Fibroblast of lung (primary cell): ENCODE measurements at places on chromosomes 5 and 9. TPM values are rescaled to one million over a fixed set of nuclear protein-coding genes. Genes with fewer than 3 reads are reported as not detected.

SLC45A2 gene
- total RNA-seq = under 0.01 TPM in 2 replicates

SPINK7 gene
- not detected in 2 replicates for total RNA-seq

DNA sequence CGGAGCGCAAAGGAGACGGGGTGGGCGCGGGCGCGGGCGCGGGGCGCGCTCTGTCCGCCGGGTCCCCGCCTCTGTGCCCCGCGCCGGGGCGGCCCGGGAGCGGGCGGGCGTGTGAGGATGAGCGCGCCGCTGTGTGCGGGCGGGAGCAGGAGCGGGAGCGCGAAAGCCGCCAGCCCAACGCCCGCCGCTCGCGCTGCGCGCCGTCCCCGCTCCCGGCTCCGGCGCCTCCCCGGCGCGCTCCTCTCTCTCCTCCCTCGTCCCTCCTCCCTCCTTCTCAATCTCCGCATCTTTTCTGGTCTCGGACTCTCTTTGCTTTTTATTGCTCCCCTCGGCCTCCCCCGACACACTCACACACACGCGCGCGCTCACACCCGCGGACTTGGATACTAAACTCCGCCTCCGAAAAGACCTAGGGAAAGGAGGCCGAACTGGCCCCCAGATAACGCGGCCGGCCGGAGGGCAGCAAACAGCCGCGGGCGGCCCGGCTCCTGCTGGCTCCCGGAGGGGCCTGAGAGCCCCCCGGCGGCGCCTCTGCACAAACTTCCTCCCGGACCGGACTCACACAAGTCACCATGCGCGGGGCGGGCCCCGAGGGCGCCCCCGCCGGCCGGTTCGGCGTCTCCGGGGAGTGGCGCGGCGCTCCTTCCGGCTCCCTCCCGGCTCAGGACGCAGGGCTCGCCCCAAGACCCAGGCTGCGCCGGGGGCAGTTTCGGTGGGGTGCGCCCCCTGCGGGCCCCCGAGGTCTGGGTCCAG, at the start of gene FIBCD1:
FIBCD1 (minus strand) TSS at position 596 of the 753 bp plus-strand sequence. CDS start 640 bp downstream, outside the sequence.
- DNase-seq = peak; percentile 47
- H3K4me1 ChIP-seq = peaks cover 32% of the 10 kb centered on the region
- H3K27me3 ChIP-seq = peaks cover 16% of the 10 kb centered on the region
- H3K27ac ChIP-seq = no peak within 1 kb of the TSS
- H3K36me3 ChIP-seq = no peaks in the 10 kb centered on the region
- peak within 1 kb of the TSS; percentile 65 for H3K4me3 ChIP-seq

GRCh38 chr9:103037508-103038477, 42.7 kb downstream of the CYLC2 start:
- no peaks in the 10 kb centered on the region for H3K4me1 ChIP-seq
- H3K27me3 ChIP-seq = no peaks in the 10 kb centered on the region
- DNase-seq = peak; percentile 11
- no peak overlapping the region for H3K27ac ChIP-seq

GRCh38 chr9:124342776-124343485, 72.3 kb downstream of the PSMB7 start:
- H3K27me3 ChIP-seq = no peaks in the 10 kb centered on the region
- peak; percentile 92 for DNase-seq
- no peak overlapping the region for H3K4me3 ChIP-seq
- peaks cover 16% of the 10 kb centered on the region for H3K4me1 ChIP-seq
- peaks cover 36% of the 10 kb centered on the region for H3K36me3 ChIP-seq

DNA sequence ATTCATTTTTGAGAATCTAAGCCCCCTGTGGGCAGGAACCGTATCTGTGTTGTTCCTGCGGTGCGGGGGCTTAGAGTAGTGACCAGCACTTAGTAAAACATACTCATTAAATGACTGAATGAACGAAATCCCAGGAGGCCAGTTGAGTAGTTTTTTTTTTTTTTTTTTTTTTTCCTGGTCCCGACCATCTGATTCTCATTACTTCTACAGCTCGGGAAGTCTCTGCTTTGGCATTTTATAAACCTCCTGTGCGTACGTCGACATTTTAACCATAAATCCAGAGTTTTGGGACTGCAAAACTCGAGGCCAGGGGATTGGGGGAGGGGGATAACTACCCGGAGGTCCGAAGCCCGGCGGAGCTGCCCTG, 31.5 kb upstream of the SPRY4 start:
- H3K36me3 ChIP-seq = no peaks in the 10 kb centered on the region
- H3K4me3 ChIP-seq = peak overlapping the region; percentile 68
- no peaks in the 10 kb centered on the region for H3K27me3 ChIP-seq
- peak overlapping the region; percentile 99 for H3K27ac ChIP-seq
- H3K4me1 ChIP-seq = peaks cover 11% of the 10 kb centered on the region

DNA sequence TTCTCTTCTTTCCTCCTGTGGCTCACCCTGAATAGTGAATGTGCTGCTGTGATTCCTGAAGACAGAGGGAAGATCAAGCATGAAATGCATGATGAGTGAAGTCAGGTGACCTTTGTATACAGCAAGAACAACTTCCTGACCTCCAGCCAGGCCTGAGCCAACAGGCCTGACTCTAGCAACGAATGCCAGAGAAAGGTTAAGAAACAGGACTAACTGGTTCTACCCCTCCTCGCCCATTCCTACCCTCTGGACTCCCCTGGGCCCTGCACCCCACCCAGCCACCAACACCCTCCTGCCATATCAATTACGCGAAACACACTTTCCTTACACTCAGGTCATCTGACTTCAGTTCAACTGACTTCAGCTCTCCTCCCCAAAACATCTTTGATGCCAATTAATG, 4.9 kb downstream of the SUSD1 start:
- H3K4me1 ChIP-seq = peaks cover 8% of the 10 kb centered on the region
- DNase-seq = no peak
- no peaks in the 10 kb centered on the region for H3K27me3 ChIP-seq
- H3K27ac ChIP-seq = no peak overlapping the region

DNA sequence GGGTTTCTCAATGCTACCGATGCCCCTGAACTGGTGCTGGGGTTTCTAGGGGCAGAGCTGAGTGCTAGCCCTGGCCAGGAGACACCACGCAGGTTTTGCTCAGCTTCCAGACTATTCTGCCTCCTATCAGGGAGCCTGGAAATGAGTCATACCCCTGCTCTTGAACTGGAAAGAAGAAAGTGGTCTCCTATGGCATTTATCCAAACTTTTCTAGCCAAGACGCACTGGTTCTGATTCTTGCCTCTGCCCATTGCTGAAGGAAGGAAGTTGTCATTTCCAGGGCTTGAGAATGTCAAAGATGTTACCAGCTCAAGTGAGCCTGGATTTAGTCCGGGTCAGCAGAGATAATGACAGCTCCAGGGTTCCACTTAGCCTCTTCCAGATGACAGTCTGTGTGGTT, 561.9 kb downstream of the CDK5RAP2 start:
- no peak for DNase-seq
- no peaks in the 10 kb centered on the region for H3K36me3 ChIP-seq
- H3K27me3 ChIP-seq = no peaks in the 10 kb centered on the region

DNA sequence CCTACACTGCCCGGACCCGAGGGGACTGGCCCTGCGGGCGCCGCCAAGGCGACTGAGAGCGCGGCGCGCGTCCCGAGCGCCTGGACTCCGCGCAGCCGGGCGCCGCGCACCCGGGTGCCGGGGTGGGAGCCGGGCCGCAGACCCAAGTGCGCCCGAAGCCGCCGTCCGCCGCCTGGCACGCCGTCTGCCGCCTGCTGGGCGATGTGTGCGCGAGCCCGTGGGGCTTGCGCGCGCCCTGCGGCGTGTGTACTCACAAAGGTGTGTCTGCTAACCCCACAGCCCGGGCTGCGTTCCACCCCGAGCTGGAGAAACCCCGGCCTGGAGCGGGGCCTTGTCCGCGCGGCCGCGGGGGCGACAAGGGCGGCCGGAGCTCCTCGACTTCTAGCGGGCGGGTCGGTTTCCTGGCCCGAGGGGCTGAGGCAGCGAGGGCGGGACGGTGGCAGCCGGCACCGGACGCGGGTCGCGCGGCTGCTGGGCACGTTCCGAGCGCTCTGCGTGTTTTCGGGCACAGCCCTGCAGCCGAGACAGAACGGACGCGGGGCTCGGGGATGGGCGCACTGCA, 1.1 kb upstream of the ZSWIM6 start:
- H3K27ac ChIP-seq = peak overlapping the region; percentile 83
- H3K36me3 ChIP-seq = no peaks in the 10 kb centered on the region
- H3K4me3 ChIP-seq = peak overlapping the region; percentile 58
- peak; percentile 78 for DNase-seq

GRCh38 chr9:126014726-126015125, 267.6 kb downstream of the PBX3 start:
- no peaks in the 10 kb centered on the region for H3K36me3 ChIP-seq
- H3K27me3 ChIP-seq = no peaks in the 10 kb centered on the region
- no peaks in the 10 kb centered on the region for H3K4me1 ChIP-seq
- H3K27ac ChIP-seq = no peak overlapping the region

DNA sequence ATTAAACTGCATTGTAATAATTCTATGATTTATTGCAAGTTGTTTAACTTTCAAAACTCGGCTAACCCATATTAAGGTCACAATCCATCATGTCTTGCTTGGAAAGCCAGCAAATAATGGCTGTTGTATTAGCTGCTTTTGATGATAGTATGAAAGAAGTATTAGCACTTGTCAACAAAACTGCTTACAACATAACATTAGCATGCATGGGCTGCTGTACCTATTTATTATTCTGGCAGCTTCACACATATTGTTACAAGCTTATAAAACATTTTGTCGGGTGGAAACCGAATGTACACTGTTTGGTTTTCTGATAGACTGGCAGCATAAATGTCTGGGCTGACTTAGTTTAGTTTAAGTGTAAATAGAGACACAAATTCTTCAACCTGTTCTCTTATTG, 378.3 kb downstream of the KIAA0825 start:
- H3K27me3 ChIP-seq = no peaks in the 10 kb centered on the region
- no peaks in the 10 kb centered on the region for H3K36me3 ChIP-seq
- H3K4me1 ChIP-seq = peaks cover 2% of the 10 kb centered on the region
- DNase-seq = peak; percentile 21
- no peak overlapping the region for H3K27ac ChIP-seq
- no peak overlapping the region for H3K4me3 ChIP-seq
